ENCODE measurements at places on chromosomes 4 and X. TPM values are rescaled to one million over a fixed set of nuclear protein-coding genes. Genes with fewer than 3 reads are reported as not detected.

USP46 gene
- total RNA-seq = 3.9 TPM

HAND2 gene
- total RNA-seq = not detected

RNF150 gene
- 0.75 TPM for total RNA-seq

MAGEH1 gene
- 60.4 TPM for total RNA-seq

PNMA5 gene
- not detected for total RNA-seq

TMA16 gene
- total RNA-seq = 43.8 TPM

LNX1 gene
- 13.2 TPM for total RNA-seq

VEGFD gene
- total RNA-seq = 0.41 TPM

All from Caki2 (cell line).